ENCODE measurements at places on chromosomes 7 and 10.

DNA sequence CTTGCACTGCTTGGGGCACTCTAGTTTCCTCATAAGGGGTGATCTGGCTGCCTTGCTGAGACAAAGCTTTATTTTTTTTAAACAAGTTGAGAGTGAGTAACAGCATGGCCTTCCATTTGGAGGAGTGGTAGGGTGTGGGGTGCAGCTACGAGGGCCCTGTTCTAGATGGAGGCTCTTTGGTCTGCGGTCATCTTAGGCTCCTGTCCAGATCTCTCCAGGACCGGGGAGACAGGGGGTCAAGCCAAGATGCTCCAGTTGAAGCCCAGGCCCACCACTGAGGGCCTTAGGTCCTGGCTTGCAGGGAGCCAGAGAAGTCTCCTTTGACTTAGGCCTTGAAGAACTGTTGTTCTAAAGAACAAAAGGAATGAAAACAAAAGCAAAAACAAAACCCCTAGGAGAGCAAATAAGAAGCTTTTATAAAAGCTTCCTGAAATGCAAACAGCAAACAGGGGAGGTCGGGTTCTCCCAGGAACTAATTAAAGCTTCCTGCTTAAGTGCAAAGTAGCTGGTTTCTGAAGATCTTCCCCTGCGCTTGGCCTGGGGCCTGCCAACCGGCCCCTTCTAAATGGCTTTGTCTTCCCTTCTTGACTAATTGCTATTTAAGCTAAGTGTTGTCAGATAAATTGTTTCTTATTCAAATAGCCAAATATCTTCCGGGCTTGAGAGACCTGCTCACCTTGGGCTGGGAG, 259.2 kb downstream of the GLRX3 start:
- DNase-seq: no peak

DNA sequence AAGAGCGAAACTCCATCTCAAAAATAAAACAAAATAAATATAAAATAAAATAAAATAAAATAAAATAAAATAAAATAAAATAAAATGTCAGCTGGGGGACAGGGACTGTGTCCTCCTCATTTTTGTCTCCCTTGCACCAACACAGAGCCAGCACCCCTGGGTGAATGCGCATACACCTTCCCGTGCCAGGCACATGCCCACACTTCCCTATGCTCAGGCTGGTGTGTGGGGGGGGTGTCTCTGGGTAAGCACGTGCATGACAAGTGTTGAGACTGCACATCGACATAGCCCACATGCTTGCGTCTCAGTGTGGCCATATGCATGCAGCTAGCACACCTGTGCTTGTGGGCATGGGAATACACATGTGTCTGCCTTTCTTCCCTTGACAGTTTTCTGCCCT, 24.7 kb upstream of the TLX1 start:
- DNase-seq: no peak

DNA sequence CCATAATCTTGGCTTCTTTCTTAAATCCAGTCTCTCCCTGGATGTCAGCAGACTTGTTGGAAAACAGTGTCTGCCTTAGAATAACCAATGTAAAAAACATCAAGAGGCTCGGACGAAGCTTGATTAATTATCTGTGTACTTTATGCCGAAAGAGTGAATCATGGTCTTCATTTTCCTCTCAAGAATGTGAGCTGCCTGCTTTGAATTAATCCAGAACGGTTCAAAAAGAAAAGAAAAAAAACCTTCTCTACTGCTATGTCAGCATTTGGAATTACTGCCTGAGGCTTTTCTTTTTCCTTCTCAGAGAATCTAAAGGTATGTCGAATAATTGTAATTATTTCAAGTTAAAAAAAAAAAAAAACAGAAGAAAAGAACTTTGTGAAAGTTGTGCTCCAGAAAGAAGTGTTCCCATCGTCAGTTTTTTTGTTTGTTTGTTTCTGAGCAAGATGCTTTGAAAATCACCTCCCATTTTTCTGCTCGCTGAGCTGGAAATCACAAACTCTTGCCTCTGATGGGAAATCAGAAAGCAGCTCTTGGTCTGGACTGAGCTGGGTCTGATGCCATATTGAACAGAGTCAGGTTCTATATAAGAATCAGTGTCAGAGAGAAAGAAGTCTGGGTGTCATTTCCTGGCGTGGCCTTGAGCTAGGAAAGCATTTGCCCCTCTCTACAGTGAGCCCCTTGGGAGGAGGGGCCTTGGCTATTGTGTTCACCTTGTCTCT, 20.2 kb downstream of the PLPP4 start:
- no peak for DNase-seq

DNA sequence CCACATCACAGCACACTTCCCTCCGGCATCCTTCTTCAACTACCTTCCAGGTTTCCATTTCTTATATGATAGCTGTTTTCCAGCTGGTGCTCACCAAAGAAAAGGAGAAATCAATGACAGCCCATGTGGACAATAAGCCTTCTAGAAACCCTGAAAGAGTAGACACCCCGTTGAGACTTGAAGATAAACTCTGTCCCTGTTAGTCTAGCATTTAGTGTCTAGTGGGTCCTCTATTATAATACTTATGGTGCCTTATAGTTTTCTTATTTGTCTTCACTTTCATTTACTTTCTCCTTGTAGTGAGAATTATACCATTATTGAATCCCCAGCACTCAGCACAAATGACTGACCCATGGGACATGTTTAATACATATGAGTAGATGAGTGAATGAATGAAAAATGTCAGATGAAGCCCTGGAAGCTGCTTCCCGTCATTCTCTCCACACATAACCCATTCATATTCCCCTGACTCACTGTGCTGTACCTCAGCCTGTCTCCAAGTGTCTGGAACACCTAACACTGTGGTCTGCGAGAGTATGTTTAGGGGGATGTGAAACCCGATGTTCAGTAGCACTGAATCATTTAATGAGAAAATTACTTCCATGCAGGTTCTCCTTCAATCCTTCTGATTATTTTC, 377.6 kb downstream of the GPR158 start:
- DNase-seq: no peak

DNA sequence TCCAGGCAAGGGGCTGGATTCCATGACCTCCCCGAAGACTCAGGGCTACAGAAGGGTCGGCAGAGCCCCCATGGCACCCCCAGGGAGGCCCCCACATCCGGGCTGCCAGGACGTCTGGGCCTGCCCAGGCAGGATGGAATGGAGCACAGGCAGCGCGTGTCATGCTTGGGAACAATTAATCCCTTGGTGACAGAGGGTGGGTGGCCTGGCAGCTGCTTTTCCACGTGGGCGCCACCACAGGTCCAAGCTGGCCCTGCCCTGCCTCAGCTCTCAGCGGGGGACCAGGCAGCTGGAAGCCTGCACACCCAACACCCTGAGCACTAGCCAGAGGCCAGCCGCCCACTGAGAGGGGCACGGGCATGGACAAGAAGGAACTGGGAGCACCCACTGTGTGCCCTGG, 11.4 kb downstream of the ELN start:
- DNase-seq: no peak

DNA sequence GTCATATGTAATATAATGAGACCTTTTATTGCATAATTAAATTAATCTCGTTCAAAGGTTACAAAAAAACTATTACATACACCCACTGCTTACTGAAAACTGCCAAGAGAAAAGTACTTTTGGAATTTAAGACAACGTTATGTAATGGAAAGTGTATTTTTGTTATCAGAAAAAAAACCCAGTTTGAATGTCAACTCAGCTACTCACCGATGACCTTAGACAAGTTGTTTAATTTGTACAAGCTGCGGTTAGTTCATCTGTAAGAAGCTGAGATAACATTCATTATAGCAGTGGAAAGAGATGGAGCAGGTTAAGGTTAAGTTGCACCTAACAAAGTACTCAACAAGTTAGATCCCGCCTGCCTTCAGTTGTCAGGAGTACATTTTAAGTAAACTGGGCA, 1.1 kb downstream of the PSMA2 start:
- DNase-seq: no peak

DNA sequence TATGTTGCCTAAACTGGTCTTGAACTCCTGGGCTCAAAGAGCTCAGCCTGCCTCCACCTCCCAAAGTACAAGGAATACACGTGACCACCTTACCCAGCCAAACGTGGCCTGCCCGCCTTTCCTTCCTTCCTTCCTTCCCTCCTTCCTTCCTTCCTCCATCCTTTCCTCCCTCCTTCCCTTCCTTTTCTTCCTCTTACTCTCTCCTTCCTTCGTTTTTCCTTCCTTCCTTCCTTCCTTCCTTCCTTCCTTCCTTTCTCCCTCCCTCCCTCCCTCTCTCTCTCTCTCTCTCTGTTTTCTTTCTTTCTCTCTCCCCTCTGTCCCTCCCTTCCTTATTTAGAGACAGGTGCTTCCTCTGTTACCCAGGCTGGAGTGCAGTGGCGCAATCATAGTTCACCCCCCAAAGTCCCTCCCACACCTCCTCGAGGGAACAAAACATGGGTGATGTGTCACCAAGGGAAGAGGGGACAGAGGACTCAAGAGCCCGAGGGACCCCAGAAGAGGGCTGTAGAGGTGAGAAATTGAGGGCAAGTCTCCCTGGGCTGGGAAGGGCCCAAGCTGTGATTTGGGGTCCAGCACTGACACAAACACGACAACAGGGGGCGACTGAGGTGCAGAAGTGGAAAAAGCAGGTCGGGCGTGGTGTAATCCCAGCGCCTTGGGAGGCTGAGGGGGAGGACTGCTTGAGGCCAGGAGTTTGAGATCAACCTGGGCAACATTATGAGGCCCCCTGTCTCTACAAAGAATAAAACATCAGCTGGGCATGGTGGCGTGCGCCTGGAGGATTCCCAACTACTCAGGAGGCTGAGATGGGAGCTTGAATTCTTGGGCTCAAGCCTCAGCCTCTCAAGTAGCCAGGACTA, 28.1 kb downstream of the EPHB4 start:
- peak; percentile 62 for DNase-seq

- no peak for DNase-seq
Observed at GRCh38 chr10:35712486-35712885, 70.4 kb upstream of the FZD8 start.

DNA sequence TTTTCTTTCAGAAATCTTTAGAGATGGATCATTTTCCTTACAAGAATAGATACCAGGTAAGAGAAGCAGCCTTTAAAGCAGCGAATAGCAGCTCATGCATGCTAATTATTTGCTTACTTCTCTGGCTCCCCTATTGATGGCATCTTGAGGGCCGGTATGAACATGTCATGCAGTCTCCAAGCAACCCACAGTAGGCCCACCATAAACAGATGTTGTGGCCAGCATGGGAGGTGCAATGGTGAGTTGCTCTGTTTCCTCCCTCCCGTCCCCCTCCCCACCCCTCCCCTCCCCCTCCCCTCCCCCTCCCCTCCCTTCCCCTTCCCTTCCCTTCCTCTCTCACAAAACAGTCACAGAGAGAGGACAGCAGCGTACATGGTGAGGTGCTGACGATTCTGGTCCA, 9.7 kb upstream of the ZNF273 start:
- no peak for DNase-seq

- no peak for DNase-seq
Observed at GRCh38 chr10:105268961-105269360, 627.9 kb downstream of the SORCS3 start.

DNA sequence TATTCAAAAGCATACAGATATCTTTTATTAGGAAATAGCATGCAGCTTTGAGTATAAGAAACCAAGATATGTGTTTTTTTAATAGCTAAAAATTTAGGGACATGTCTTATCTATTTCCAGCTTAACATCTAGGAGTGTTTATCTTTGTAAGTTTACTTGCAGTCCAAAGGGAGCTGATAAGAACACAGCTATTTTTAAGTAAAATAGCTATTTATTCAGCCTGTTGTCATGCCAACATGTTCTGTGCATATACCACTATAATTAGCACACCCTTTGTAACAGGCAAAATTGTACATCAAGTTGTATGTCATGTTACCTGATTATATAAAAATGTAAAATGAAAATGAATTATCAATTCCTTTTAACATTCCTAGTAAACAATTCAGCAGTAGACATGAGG, 29.6 kb downstream of the FAM133B start:
- no peak for DNase-seq

DNA sequence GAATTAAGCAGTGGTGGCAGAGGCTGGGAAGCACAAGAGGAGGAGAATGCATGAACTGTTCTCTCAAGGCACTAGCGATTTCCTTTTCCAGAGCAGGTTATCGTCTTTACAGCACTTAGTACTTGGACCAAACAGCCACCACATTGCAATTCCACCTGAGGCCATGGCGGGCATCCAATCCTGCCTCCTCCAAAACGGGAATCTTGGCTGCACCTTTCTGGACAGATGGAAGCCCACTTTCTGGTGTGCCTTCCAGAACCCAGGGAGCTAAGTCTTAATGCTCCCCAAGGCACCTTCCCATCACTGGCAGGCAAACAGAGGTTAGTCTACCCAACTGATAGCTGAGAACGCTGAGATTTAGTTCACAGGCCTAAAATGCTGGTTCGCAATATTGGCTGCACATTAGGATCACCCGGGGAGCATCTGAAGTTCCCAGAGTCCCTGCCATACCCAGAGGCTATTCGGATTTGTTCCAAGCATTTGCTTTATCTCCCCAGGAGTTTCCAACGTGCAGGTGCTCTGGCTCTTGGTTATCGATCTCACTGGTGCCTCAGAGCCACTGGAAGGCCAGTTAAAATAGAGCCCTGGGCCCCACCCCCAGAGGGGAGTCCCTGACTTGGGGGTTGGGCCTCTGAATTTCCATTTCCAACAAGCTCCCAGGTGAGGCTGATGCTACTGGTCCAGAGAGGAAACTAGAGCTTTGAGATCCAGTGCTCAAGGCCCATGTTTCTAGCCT, 62.2 kb downstream of the KCNMA1 start:
- no peak for DNase-seq

DNA sequence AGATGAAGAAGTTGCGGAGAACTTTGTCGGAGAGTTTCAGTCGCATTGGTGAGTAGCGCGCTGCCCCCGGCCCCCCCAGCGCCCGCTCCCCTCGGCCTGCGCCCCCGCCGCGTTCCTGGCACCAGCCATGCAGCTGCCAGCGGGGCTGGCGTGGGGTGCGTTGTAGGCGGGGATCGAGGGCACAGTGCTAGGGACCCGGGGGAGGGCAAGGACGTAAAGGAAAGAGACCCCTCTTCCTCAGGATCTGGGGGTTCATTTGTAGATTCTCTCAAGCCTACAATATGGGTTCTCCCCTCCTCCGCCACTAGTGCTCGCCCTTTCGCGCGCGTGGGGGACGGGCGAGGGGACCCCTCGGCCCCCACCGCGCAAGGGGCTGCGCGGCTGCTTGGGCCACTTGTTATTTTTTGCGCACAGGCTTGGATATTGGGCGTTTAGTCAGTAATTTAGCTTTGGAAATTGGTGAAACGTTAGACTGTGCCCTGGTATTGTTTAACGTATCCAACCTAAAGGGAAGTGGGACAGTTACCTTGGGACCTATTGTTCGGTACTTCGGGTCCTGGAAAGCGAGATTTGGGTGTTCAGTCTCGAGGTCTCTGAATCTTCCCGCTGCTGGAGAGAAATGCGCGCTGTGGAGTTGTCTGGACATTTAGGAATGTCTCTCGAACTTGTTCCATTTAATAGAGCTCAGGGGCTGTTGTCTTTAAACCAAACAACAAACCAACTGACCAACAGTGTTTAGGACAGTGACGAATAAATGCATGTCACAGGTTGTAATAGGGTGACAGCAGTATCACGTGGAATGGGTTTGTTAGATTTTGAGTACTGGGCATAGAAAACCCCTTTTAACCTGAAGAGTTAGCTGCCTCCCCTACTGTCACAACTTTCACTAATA, 796 bp downstream of the CDK14 start:
- no peak for DNase-seq

- DNase-seq: no peak
Observed at GRCh38 chr10:26269754-26270153, 53.2 kb downstream of the GAD2 start.

GRCh38 chr7:41142904-41143473, 559.9 kb downstream of the INHBA start:
- no peak for DNase-seq
